Hematopoietic multipotent progenitor cell treated with erythropoietin and hydrocortisone succinate and interleukin-3 and kit ligand, for 4 days (in vitro differentiated cells): ENCODE measurements at places on chromosomes 12 and 14.
A peak's percentile ranks its signal among the peaks of the same experiment; 100 is the strongest.

DNA sequence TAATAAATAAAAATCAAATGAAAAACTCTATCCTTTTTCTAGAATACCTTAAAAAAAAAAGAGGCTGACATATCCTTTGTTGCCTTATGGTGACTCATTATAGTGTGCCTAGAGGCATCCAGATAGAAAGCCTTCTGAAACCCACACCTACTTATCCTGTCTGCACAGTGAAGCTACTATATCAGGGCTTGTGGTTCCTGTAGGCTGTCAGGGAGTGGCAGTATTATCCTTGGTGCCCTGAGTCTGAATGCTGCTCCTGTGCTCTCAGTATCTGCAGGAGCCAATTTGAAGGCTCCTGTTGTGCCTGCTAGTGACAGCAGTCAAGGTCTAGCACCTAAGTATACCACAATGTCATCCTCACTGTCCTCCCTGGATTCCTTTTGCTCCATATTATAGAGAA lies 168.4 kb upstream of the AVPR1A start:
- peak; percentile 85 for DNase-seq

DNA sequence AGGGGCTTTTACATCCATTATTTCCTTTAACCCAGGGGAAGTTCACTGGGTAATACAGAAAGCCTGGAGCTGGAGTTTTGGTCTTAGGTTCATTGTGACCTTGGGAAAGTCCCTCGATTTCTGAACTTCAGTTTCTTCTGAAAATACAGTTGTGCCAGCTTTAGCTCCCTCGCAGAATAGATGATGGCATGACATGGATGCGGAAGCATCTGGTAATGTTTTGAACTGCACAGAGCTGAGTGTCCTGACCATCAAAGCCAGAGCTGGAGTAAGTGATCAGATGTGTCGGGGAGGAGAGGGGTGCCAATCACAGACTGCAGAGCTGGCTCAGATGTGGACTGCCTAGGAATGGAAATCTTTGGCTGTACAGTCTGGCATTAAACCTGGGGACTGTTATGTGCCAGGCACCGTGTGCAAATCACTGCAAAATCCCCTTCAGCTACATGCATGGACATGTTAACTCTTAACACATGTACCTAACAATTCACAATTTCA lies 180.9 kb downstream of the ETV6 start:
- DNase-seq: no peak

DNA sequence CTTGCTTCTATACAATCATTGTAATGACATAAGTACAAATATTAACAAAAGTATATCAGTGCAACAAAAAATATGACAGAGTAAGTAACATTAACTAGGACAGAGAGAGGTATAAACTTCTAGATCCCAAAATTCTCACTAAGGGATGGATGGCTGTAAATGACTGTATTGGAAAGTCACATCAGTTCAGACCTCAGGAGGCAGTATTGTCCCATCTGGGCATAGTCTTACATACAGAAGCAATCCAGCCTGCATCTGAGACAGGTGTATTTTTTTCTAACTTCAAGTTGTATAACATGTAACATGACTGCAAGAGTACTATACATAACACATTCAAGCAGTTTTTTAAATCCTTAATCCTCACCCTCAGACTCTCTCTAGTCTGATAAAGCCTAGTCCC lies 99.0 kb downstream of the GARIN6 start:
- no peak for DNase-seq

DNA sequence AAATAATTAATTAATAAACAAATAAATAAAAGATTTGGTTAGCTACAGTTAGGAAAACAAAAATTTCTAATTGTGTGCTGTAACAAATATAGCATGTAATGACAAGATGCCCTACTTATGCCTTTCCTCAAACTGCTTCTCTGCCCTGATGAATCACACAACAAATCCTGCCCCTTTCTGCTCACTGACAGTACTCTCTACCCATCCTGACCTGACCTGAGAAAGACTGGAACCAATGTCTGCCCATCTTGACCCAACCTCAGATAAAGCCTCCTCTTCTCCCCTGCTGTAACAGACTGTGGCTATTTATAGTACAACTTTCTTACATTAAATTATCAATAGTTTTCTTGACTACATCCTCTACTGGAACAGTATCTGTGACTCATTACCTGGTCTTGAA lies 43.7 kb downstream of the PPP1R13B start:
- DNase-seq: no peak

DNA sequence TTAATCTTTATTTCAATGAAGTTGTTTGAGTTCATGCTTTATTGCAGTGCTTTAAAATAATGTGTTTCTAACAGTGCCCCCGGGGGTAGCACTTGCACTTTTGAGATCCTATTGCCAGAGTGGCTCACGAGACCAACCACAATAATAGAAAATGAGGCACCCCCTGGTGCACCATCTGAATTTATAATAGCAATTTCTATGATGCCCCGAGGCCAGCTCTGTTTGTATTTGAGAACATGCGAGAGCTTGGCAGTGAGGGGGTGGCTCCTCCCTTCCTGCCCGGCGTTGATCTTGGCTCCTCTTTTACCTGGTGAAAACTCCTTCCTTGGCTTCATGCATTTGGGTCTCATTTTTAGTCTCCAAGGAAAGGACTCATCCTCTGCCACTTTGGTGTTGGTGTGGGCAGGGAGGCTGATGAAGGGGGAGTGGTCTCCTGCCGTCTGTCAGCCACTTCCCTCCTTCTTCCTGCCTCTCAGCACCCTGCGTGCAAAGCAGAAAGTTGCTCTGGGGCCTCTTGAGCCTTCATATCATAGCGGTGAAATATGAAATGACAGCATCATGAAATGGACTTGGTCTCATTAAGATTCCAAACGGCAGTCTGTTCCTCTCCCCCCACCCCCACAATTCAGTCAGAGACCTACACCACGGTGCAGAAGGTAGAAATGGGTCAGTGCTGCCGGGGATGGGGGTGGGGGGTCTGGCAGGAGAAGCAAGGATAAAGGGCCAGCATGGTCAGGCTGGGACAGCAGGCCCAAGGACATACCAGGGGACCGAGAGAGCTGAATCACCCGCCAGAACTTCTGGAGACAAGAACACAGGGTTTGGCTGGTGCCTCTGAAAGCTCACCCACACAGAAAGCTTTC lies 17.7 kb upstream of the NRXN3 start:
- peak; percentile 68 for DNase-seq

DNA sequence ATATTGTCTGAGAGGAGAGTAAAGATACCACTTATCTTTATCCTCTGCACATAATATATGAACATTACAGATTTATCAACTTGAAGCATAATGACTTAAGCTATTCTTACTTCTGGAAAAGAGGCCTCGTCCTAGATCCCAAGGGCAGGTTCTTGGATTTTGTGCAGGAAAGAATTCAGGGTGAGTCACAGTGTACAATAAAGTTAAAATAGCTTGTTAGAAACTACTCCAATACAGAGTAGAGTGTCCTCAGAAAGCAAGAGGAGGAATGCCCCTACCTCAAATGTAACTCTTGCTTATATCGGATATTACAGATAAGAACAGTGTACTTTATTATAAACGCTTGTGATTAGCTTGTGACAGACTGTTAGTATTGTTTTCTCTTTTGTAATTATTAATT lies 41.9 kb upstream of the ABCC9 start:
- DNase-seq: no peak

GRCh38 chr14:95432144-95433093 lies 84.0 kb downstream of the SYNE3 start:
- peak; percentile 27 for DNase-seq

DNA sequence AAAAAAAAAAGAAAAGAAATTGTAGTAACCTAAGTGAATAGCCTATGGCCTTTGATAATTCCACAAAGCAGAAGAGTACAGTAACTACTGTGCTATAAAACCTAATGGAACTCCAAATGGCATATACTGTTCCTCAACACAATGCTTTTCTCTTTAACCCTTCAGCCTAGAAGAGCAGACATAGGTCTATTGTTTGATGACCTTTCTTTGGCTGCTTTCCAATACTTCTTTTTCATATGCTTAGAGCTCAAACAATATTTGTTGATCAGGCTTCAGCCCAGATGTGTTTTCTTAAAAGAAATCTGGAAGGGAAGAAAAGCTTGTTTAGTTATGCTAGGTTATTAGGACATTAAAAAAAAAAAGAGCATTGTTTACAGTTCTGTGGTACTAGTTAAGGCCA lies 116.4 kb downstream of the NTN4 start:
- DNase-seq: no peak

DNA sequence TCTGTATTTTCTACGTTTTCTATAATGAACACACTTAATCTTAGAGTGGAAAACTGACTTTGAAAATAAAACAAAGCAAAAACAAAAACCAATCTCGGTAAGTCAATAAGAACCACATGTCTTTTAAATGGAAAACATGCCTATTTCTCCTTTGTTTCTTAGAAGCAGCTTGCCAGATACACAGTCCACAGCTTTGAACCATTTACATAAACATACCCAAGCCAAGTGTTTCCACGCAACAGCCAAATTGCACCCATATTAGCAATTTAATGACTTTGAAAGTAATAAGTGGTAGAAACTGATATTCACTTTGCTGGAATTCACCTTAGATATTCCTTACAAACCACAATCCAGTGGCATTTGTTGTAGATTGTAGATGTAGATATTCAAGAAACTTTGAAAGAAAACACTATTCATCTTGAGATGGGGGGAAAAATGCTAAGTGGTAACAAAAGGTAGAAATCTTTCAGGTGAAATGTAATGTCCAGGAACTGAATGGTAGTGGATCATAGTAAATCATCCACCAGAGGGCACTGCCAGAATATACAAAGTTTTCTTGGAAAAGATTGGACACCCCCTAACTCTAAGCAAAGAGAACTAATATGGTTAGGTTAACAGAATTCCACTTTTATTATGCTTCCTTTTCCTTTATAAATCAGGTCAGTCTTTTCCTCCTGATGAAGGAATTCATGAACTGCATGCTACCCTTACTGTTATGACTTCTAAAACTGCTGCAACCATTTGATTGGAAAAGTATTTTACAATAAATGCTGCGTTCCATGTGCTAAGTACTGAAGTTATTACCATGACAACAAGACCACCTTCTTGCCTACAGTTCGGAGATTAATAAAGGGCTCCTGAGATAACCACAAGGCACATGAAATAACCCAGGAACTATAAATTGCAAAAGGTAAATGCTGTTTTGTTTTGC lies 69.8 kb downstream of the RERG start:
- peak; percentile 35 for DNase-seq

DNA sequence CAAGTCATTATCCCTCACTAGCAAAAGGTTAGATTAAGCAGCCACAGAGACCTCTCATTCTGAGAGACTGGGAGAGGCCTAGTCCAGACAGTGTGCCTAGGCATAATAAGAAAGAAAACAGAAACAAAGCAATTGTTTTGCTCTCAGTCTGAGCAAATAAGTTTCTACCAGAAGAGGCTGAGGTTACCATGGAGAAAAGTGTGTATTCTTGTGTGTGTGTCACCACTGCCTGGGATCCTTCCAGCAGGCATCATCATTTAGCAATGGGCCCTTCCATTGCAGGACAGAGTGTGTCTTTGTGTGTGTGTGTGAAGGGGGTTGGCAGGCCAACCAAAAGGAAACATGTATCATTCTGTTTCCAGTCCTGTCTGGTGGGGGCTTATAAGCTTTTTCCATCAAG lies 3.7 kb downstream of the EFS start:
- DNase-seq: no peak

GRCh38 chr14:61703342-61704129 lies 8.2 kb downstream of the HIF1A start:
- DNase-seq: no peak

- DNase-seq: peak; percentile 34
These were observed 673 bp upstream of the TTC9 start for GRCh38 chr14:70640938-70641547.

DNA sequence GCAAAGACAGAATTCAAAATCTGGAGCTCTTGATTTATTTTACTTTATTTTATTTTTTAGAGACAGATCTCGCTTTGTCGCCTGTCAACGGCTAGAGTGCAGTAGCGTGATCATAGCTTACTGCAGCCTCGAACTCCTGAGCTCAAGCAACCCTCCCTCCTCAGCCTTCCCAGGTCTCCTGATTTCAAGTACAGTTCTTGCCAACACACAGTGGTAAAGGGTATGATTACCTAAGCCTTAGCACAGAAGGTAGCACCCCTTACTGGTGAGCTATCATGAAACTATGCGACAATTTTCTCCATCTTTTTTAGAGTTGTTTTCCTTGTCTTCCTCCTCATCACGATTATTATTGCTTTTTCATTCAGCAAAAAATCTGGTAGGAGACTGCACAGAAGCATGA lies 94.3 kb upstream of the ETV6 start:
- DNase-seq: no peak

DNA sequence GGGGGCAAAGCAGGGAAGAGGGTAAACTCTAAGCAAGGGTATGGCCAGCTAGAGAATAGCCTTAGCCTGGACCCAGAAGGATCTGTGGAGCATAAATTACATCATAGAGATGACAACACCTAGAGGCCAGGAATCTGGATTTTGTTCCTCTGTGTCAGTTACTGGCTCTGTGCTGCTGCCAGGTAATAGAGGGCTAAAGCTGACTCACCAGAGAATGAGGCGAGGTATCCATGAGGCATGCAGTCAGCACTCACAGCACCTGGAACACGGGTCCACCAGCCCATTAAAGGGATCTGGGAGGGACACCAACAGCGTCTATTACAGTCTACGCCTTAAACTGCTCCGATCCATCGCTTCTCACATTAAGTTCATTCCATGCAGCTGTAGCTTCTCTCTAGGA lies 74.9 kb upstream of the CMKLR1 start:
- no peak for DNase-seq

- no peak for DNase-seq
These were observed 7.6 kb upstream of the SLC38A2 start for GRCh38 chr12:46380022-46380796.

- DNase-seq: no peak
These were observed 1512.4 kb upstream of the FLRT2 start for GRCh38 chr14:84017495-84017894.

DNA sequence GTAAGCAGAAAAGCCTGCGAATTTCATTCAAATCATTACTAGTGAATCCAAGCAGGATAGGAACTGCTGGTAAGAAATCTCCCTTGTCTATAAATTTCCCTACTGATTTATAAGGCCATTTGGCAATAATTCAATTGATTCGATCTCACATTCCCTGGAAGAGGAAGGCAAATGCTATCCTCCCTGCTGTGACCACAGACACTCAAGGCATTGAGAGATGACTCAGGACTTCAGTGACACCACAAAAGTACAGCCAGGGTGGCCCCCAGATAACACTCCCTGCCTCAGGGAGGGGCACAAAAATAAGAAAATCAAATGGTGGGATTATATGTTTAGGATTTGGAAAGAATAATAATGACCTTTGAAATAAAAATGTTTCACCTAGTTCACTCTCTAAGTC lies 162.7 kb downstream of the GRIP1 start:
- peak; percentile 7 for DNase-seq

DNA sequence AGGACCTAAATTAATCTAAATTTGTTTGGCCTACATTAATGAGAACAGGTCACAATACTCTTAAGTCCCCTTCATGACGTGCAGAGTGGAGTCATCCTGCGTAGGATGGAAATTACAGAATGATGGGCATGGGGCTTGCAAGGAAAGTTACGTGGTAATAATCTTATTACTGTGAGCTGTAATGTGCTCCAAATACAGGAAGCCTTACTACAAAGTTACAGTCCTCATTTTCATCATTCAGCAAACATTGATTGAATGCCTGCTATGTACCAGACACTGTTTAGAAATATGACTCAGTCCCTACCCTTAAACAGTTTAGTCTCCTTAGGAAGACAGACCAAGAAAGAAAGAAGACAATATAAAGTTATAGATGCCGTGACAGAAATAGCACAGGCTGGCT lies 9.4 kb downstream of the HIGD1C start:
- no peak for DNase-seq

- DNase-seq: no peak
These were observed 117.3 kb downstream of the MED13L start for GRCh38 chr12:116160231-116160630.

- peak; percentile 54 for DNase-seq
These were observed 18.6 kb upstream of the GARIN2 start for GRCh38 chr14:67170660-67171059.

GRCh38 chr14:79911744-79912143 lies 299.6 kb downstream of the DIO2 start:
- DNase-seq: peak; percentile 1
